Stimulated activated CD4-positive, alpha-beta T cell treated with anti-CD3 and anti-CD28 coated beads, Interleukin-15, amount 100 ng/mL, for 48 hours (primary cell): ENCODE measurements at places on chromosomes 2 and 18.

DNA sequence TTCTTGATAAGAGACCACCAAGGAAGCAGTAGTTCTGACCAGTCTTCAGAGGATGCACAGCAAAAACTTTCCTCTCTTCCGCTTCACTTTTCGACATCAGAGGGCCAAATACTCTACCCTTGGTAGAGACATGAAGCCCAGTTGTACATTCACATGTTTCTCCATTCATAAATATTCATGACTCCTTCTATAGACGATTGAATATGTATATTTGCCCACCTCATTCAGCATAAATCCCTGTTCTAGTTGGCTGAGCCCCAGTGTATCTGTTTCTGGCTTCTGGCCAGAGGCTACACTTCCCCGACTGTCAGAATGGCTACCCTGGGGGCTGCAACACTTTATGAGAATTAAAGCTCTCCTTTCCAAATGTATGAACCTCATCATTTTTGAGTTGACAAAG lies 258.5 kb downstream of the ASXL3 start:
- DNase-seq: no peak

DNA sequence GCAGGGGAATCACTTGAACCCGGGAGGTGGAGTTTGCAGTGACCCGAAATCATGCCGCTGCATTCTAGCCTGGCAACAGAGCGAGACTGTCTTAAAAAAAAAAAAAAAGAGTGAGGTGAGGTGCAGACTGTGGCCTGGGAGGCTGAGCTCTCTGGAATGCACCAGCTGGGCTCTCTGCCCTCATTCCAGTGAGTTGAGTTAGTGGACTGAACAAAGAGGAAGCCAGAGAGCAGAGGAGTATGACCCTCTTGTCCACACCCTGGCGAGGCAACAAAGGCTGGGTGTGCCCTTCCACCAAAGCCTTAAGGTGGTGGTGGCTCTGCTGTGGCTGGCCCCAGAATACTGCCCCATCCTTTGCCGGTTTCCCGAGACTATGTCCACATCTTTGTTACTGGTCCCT lies 71.3 kb upstream of the ACKR3 start:
- no peak for DNase-seq

DNA sequence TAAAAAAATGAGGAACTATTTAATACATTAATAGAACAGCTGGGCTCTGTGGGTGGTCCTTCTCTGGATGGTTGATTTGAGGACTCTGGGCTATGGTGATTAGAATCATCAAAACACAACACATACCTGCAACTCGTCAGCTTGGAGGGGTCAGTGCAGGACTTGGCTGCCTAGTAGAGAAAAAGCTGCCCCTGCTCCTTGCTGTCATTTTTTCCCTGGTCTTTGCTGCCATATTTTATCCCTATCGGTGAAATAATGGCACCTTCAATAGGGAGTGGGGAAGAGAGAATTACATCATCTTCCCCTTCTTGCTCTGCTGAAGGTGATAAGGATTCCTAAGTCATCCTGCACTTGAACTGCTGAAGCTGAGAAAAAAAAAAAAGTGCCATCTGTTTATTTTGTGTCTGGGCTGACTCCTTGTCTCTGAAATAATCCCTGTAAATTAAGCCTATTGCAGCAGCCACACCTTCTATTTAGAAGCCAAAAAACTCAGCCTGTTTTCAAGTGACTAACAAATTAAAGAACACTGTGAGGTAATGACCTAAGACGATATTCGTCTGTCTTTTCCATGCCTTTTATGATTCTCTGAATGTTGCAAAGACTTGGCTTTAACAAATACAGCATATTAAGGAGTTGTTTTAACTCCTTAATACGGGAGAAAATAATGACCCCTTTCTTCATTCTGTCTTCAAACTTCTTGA lies 89.3 kb downstream of the ACVR1 start:
- DNase-seq: no peak

DNA sequence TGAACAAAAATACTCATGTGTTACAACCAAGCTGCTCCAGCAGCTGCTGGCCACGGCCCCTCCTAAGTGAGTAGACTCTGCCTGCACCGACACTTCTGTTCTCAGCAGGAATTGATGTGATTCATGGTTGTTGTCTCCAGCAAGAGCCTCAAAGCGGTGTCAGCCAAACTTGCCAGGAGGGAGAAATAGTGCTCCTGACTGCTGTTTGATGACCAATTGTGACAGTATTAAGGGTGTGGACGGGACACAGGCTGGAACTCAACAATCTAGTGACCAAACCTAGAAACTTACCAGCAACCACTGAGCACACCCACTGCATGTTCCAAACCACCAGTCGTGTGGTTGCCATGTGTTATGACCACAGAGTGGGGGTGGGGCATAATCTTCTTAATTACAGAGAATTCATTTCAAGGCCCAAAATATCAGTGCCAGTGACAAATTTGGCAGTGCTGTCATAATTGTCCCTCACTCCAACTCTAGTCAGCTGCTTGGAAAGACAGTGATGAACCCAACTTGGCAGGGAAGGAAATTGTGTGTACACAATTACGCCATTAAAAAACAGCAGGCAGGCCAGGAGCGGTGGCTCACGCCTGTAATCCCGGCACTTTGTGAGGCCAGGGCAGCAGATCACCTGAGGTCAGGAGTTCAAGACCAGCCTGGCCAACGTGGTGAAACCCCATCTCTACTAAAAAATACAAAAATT lies 30.4 kb downstream of the FBLN7 start:
- no peak for DNase-seq
